Naive thymus-derived CD4-positive, alpha-beta T cell (primary cell): ENCODE measurements at places on chromosomes 4 and X. TPM values are rescaled to one million over a fixed set of nuclear protein-coding genes. Genes with fewer than 3 reads are reported as not detected.

The SUV39H1 gene
- 22.4 and 23.3 TPM in 2 replicates for total RNA-seq

The NPY2R gene
- not detected for total RNA-seq

The HTN1 gene
- total RNA-seq = not detected

The ADGRG4 gene
- total RNA-seq = not detected

The CSAG2 gene
- not detected in 2 replicates for total RNA-seq

The ACOX3 gene
- total RNA-seq = 14.8 TPM

The CXXC4 gene
- total RNA-seq = not detected

The IL1RAPL2 gene
- not detected for total RNA-seq

The CCDC120 gene
- total RNA-seq = 5.2 and 7.6 TPM in 2 replicates

The TRIM61 gene
- 1.1 TPM for total RNA-seq

The NDP gene
- not detected in 2 replicates for total RNA-seq

The KIAA1210 gene
- total RNA-seq = not detected

The NKX3-2 gene
- not detected in 2 replicates for total RNA-seq

The PGRMC2 gene
- total RNA-seq = 35.3 TPM

The UGT2B15 gene
- not detected for total RNA-seq

The DUSP21 gene
- total RNA-seq = not detected in 2 replicates

The MAGEE2 gene
- total RNA-seq = not detected

The PABPC4L gene
- total RNA-seq = not detected

The RS1 gene
- not detected for total RNA-seq

The CCKAR gene
- total RNA-seq = not detected

The ATP8A1 gene
- total RNA-seq = 54.5 TPM

The TMEM33 gene
- 30.9 TPM for total RNA-seq

The SPANXC gene
- not detected for total RNA-seq

The SERPINA7 gene
- not detected for total RNA-seq

The MAMLD1 gene
- total RNA-seq = 8.9 and 9.0 TPM in 2 replicates

The FGA gene
- not detected for total RNA-seq

The TMEM47 gene
- total RNA-seq = not detected

The SPACA5 gene
- not detected for total RNA-seq

The PPID gene
- 26.5 TPM for total RNA-seq

The ZAR1 gene
- total RNA-seq = not detected

The TMEM35A gene
- total RNA-seq = not detected

The LINC00632 gene
- 2.4 TPM for total RNA-seq

The TLL1 gene
- not detected for total RNA-seq

The GATA1 gene
- 0.45 TPM for total RNA-seq

The NR0B1 gene
- total RNA-seq = not detected

The RBBP7 gene
- total RNA-seq = 82.9 TPM

The SUPT20HL1 gene
- not detected for total RNA-seq

The NWD2 gene
- total RNA-seq = not detected in 2 replicates

The TCEAL9 gene
- total RNA-seq = 2.6 TPM

The TRIML1 gene
- total RNA-seq = not detected

The SSX2B gene
- total RNA-seq = not detected in 2 replicates

The SH3BP2 gene
- total RNA-seq = 59.6 TPM

The CCDC160 gene
- not detected for total RNA-seq

The PHKA1 gene
- 1.9 and 2.1 TPM in 2 replicates for total RNA-seq

The RADX gene
- total RNA-seq = 10.4 TPM
